Ovary (tissue), 10 donors: ENCODE measurements at places on chromosomes 12 and 14. TPM values are rescaled to one million over a fixed set of nuclear protein-coding genes. Genes with fewer than 3 reads are reported as not detected.

DNA sequence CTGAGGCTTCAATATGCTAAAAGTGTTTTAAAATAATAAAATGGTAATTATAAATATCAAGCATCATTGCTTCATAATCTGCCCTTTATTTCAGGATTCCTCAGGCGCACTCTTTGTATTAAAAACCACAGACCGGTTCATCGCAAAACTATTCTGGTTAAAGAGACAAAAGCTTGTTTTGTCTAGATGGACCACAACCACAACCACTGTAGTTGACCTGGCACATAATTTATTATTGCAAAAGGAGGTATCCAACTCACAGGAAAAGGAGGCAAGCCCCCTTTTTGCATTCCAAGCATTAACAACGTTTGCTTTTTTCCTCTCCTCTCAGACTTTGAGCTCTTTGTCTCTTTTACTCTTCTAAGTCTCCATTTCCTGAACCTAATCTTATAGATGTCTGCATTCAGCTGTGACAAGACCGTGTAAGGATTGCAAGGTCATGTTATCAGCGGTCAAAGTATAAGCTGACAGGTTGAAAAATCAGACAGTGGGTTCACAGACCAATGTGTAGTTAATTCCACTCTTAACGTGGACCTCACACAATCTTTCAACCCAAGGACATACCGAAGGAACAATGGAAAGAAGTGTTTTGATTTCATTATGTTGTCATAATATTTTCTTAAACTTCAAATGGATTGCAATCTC is 1057.6 kb downstream of the GALC start:
- DNase-seq, result no peak

Gene KNTC1
- total RNA-seq, result 11.3 TPM

- DNase-seq, result no peak
Observed at GRCh38 chr14:23486036-23486435, 16.5 kb downstream of the NGDN start.

DNA sequence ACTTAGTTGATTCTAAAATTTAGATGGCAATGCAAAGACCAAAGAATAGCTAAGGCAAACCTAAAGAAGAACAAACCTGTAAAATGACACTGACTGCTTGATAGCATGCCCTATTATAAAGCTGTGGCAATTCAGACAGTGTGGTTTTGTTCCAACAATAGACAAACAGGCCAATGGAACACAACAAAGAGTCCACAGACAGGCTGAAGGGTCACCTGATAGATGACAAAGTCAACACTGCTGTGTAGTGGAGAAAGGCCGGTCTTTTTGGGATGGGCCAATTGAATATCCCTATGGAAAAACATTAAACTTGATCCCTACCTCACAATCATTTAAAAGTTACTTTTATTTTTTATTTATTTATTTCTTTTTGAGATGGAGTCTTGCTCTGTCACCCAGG is 33.8 kb upstream of the SLC25A3 start:
- DNase-seq, result no peak

DNA sequence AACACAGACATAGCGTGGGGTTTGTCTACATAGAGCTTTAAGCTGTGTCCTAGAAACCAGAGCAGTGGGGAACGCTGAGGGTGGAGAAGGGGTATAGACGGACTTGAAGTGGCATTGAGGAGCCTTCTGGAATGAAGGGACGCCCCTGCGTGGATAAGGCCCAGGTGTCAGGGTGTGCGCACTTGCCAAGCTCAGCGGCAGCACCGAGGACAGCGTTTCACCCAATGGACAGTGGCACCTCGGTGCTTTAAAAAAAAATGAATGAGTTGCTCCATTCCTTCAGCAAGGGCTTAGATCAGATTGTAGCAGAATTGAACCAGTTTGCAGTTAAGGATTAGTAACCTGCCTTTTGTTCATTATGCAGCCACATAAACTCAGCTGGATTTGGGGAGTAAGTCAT is 33.6 kb upstream of the MMP17 start:
- no peak for DNase-seq

- DNase-seq, result no peak
Observed at GRCh38 chr14:75222208-75222701, 45.8 kb upstream of the TMED10 start.

Gene CLEC6A
- not detected for total RNA-seq

GRCh38 chr14:87995500-87996290 is 2.7 kb upstream of the GALC start:
- no peak for DNase-seq

Gene TAS2R9
- not detected for total RNA-seq

GRCh38 chr12:29980304-29980703 is 196.6 kb upstream of the TMTC1 start:
- DNase-seq, result no peak

Gene CRACR2A
- 4.5 TPM for total RNA-seq

Gene SCN8A
- 1.5 TPM for total RNA-seq

DNA sequence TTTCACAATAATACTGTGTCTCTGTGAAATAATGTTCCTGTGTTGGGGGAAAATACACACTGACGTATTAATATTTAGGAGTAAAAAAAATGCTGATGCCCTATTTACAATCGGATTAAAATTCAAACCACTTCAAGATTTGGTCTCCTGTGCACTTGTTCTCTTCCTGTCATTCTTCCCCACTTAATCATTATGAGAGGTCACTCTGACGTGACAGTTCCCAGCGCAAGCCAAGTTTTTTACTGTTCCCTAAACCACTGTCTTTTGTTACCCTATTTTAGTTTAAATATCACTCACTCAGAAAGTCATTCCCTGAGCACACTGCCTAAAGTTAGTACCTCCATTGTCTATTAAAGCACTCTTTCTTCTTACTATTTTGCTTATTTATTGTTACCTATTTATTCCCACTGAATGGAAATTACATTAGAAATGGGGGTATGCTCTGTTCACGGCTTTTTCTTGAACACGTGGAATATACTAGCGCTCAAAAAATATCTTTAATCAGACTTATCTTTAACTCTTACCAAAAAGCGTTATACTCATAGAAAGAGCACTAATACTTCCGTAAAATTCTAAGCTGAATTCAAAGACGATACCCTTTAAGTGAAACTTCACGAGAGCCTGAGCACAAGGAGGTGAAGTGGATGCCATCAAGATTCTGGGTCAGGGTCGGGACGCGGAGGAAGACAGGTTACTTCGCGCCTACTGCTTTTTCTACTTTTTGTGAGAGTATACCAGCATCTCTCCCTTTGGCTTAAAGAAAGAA is 670 bp upstream of the PSMA3 start:
- no peak for DNase-seq

Gene SMCO2
- total RNA-seq, result not detected

GRCh38 chr14:64953661-64954060 is 11.1 kb upstream of the GPX2 start:
- no peak for DNase-seq

Gene ALX1
- 0.53 TPM for total RNA-seq

DNA sequence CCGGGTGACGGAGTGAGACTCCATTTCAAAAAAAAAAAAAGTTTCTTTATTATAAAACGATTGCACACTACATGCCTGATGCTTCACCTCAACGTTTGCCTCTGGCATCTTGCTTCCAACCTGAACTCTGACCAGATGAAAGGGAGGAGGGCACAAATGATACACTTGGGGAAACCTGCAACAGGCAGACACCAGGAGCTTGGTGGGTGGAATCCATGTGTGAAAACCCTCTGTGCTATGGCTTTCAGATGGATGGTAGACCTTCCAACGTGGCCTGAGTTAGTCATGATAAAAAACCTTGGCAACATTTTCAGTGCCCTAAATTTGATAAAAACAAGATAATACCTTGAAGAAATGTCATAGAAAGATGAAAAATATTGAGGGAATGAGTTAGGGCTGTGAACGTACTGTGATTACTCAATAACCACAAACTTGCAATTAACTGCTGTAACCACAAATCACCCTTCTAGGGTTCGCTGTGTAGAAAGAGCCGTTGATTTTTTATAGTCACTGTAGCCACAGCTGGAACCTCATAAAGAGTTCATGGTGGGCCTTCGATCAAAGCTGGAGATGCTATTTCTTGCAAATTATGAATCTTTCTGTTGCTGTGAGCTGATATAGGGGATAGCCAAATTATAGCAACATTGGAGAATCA is 26.1 kb upstream of the GZMB start:
- no peak for DNase-seq

Gene KLRC3
- 0.72 TPM for total RNA-seq

DNA sequence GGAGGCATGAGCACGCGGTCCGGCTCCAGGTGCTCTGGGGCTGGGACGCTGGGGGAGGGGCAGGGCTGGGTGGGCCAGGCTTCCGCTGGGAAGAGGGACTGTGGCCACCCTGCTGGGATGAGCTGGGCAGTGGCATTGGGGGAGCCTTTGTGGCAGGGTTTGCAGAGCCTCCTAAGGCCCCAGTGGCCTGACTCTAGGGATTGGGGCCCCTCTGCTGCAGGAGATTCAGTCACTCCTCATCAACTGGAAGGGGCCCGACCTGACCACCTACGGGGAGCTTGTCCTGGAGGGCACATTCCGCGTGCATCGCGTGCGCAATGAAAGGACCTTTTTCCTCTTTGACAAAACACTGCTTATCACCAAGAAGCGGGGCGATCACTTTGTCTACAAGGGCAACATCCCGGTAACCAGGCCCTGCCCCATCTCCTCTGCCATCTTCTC is 26.9 kb downstream of the PLEKHG3 start:
- DNase-seq, result no peak

DNA sequence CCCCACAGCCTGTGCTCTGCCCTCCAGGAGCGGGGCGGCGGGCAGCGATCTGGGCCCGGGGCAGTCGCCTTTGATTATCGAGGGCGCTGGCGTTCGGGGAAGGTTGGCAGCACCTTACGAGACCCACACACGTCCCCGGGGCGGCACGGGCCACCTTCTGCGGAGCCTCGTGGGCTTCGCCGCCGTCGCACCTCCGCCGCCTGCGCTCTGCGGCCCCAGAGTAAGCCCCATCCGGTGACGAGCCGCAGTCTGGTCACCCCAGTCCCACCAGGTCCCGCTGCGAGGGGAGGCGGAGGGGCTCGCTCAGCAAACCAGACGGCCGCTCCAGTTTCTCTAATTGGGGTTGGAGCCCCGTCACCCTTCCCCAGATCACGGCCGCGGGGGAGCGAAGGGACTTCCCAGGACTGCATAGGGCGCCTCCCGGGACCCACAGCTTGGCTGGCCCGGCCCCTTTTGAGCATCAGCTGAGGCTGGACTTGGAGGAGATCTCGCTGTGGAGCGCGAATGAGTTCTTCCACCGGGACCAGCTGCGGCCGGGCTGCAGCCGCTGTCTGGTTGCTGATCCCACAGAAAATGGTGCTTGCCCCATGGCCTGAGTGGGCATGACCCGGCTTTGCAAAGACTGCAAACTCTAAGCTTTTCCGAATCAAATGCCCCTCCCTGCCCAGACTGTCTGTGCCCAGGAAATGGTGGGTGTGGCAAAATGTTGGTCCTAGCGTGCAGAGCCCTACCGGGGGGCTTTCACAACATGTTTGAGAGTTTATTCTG is 560 bp downstream of the LGALS3 start:
- peak; percentile 71 for DNase-seq

DNA sequence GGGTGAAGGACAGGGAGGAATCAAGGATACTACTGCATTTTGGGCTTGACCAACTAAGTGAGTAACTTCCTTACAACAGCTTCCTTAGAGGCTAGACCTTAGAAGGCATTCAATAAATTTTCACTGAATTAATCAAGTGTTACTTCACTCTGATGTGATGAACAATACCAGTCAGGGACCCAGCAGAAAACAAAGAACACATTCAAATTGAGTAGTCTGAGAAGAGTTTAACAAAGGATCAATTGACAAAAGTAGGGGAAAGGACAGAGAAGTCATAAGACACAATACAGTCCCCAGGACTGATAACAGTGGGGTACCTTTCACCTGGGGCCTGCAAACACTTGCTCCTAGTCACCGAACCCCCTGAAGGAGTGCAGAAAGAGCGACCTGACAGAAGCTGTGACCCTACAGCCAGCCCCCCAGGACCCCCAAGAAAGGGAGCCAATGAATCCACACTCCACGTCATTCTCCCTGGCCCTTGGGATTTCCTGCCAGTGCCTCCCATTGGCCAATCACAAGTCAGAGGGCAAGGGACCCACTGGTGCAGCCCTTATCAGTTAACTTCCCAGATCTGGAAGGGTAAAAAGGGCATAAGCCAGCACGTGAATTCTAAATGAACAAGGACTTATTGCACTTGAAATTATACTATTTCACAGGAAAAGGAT is 6.9 kb downstream of the ANAPC5 start:
- DNase-seq, result no peak

DNA sequence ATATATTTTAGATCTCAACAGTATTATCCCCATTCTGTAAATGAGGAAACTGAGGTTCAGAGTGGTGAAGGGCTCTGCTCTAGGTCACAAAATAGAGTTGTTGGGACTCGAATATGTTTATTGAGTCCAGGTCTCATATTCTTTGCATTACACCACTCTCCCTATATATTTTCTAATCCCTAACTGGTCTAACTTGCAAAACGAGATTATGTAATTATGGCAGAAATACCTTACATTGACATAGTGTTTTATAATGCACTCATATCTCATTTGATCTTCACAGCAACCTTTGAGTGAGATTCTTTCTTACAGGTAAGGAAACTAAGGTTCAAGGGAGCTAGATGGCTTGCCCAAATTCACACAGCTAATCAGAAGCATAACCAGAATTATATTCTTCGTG is 106.9 kb upstream of the LRIG3 start:
- no peak for DNase-seq

Gene NELL2
- 114 TPM for total RNA-seq
